ENCODE measurements at places on chromosomes 5 and 9.

GRCh38 chr5:17817990-17818389 is 183.7 kb downstream of the TAF11L14 start:
- no peak for DNase-seq

DNA sequence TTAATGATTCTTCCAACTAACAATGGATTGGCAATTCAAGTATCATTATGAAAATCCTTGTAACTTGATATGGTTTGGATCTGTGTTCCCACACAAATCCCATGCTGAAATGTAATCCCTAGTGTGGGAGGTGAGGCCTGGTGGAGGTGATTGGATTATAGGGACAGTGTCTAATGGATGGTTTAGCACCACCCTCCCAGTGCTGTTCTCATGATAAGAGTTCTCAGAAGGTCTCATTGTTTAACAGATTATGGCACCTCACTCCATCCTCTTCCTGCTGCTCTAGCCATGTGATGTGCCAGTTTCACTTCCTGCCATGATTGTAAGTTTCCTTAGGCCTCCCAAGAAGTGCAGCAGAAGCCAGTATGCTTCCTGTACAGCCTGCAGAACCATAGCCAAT is 1116.2 kb upstream of the EDIL3 start:
- no peak for DNase-seq

- no peak for DNase-seq
Observed at GRCh38 chr5:95384485-95385213, 6.5 kb upstream of the FAM81B start.

GRCh38 chr9:744046-744712 is 97.3 kb upstream of the DMRT1 start:
- DNase-seq: no peak

- DNase-seq: no peak
Observed at GRCh38 chr5:597871-598563, 14.1 kb upstream of the CEP72 start.

DNA sequence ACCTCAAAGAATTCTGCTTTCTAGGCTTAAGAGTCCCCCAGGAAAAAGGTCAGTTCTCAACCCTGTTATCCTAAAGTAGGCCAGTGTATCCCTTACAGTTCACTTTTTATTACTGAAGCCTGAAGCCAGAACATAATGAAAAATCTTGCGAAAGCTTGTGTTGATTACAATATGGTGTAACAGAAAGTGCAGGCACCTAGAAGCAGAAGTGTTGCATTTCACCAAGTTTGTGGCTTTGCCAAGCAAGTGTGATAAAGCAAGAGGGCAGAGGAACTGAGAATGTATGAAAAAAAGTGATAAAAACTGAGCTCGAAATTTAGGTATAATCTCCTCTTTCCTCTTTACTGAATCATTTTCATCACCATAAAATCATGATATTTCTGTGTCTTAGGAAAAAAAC is 26.2 kb downstream of the AGTPBP1 start:
- no peak for DNase-seq

DNA sequence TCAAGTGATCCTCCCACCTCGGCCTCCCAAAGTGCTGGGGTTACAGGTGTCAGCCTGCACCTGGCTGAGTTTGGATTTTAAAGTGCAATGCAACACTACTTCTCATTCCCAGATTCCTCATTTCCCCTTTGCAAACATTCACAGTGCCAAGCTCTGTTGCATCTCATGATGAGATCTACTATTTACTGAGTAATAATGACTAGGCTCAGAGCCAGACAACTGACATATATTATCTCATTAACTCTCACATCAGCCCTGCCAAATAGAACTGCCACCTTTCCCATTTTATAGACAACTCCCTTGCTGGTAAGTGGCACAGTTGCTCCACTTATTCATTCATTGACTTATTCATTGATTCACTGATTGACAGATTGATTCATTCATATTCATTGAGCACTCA is 7.0 kb downstream of the PDE6A start:
- no peak for DNase-seq

DNA sequence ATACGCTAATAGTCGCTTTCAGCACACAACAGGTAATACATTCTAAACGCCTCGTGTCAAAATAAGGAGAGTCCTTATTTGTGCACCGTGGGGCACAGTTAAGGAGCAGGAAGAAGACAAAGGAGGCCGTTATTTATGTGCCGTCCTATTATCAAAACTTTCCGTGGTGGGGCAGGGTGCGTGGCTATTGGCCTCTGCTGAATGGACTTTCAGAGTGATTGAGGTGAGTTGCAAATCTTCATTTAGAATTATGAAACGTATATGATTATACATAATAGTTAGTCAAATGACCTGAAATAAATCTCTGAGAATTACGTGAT is 833 bp downstream of the C5orf24 start:
- no peak for DNase-seq
